H4 (cell line): ENCODE measurements at places on chromosomes 5 and 9. TPM values are rescaled to one million over a fixed set of nuclear protein-coding genes. Genes with fewer than 3 reads are reported as not detected.

GRCh38 chr9:133032171-133032570 lies 1.4 kb downstream of the GTF3C5 start:
- DNase-seq, result no peak

DNA sequence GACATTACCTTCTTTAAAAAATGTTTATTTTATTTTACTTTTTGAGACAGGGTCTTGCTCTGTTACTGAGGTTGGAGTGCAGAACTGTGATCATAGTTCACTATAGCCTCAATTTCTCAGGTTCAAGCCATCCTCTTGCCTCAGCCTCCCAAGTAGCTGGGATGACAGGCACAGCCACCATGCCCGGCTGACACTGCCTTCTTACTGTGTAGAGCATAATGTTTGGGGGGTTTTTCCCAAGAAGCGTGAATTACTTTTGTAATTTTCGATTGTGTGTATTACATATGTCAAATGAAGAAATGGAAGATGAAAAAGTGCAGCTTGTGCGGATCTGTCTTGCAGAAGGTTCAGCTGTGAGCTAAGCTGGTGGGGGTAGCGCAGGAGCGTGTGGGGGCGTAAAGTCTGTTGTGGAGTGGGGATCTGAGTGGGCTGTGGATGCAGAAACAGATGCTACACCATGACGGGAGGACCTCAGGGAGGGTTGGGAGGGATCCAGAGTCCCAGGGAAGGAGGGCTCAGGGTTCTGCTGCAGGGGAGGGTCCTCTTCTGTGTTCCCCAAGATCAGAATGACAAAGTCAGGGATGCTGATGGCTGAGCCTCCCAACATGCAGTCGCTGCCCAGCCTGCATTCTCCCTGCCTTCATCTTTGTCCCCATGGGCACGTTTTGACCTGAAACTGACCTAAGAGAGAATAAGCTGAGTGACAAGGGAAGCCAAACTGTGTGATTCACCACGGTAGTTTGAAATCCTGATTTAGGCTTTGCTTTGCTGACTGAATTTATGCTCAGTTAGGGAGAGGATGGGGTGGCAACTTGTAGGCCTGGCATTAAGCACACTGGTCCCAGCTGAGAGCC lies 6.8 kb upstream of the ANKRD33B start:
- no peak for DNase-seq

DNA sequence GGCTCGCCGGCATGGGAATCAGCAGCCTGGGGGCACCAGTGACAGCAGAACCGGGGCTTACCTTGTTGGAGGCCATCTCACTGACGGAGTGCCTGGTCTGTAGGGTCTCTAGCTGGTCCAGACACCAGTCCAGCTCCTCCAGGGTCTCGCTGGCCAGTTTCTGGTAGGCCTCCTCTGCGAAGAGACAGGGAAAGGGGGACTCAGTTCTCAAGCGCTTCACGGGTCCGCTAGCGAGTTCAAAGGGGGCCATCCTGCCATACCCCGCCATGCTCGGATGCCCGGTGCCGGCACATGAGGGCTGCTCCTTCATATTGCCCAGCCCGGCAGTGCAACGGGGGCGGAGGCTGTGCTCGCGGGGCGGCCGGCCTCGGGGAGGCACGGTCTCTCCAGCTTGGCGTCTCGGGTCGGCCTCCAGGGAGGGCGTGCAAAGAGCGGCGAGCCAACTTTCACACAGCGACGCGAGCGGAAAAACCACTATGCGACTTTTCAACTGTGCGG lies 456.0 kb downstream of the RAB3C start:
- DNase-seq, result no peak

- DNase-seq, result peak; percentile 5
These were observed 454.2 kb upstream of the CLINT1 start for GRCh38 chr5:158313027-158313732.

- DNase-seq, result peak; percentile 82
These were observed 114.2 kb upstream of the ADAMTS16 start for GRCh38 chr5:5025774-5026408.

- peak; percentile 34 for DNase-seq
These were observed 163.2 kb downstream of the ARRDC3 start for GRCh38 chr5:91219803-91220371.

GRCh38 chr9:94937214-94937903 lies 210.9 kb downstream of the AOPEP start:
- peak; percentile 85 for DNase-seq

DNA sequence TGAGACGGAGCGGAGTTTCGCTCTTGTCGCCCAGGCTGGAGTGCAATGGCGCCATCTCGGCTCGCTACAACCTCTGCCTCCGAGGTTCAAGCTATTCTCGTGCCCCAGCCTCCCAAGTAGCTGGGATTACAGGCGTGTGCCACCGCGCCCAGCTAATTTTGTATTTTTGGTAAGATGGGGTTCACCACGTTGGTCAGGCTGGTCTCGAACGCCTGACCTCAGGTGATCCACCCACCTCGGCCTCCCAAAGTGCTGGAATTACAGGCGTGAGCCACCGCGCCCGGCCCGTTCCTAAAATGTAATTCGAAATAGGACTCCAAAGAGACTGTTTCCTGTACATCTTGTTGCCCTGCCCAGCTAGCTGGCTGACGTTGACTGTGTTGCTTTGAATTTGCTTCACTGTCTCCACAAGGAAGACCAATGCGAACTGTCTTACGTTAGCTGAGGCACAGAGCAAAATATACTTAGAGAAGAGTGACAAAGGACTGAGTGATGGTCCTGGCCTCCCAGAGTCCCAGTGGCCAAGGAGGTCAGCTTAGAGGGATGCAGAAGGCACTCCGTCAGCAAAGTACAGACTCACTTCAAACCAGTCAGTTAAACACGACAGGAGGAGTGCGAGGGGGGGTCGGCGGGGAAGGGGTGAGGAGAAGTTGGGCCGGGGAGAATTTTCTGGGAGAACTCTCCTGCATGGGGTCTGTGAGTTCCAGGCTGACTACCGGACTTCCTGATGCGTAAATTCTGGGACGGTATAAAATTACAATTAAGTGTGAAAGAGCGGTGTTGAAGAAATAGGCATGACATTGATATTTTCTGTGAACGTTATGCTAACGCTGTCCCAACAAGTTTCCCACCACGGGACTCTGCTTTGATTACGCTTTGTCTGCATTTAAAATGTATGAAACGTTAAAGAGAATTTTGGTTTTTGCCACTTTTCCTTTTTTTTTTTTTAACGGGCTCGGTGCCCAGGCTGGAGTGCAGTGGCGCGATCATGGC lies 6.8 kb upstream of the TRIM41 start:
- DNase-seq, result peak; percentile 79

- peak; percentile 42 for DNase-seq
These were observed 89.6 kb downstream of the CCDC171 start for GRCh38 chr9:15642369-15642962.

DNA sequence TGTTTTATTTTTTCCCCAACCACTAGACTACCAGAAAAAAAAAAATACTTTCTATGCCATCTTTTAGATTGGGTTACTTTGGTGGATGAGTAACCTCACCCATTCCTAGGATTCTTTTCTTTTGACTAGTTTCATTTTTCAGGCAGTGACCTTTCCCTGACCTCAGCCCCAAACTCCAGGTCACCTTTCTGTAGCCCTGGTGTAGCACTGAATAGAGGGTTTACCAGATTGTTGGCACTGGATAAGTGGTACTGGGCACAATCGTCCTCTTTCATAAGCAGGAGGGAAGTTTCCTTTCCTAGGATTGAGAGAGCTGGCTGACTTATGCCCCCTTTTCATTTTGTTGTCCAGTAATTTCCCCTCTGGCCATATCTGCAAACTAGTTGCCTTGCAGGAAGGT lies 169.4 kb upstream of the TMEM161B start:
- peak; percentile 43 for DNase-seq

GRCh38 chr5:163309914-163310313 lies 127.5 kb upstream of the CCNG1 start:
- DNase-seq, result no peak

GRCh38 chr9:106689089-106689488 lies 173.9 kb upstream of the ZNF462 start:
- DNase-seq, result no peak

GRCh38 chr5:148910686-148911361 lies 84.4 kb downstream of the ADRB2 start:
- DNase-seq, result peak; percentile 79

DNA sequence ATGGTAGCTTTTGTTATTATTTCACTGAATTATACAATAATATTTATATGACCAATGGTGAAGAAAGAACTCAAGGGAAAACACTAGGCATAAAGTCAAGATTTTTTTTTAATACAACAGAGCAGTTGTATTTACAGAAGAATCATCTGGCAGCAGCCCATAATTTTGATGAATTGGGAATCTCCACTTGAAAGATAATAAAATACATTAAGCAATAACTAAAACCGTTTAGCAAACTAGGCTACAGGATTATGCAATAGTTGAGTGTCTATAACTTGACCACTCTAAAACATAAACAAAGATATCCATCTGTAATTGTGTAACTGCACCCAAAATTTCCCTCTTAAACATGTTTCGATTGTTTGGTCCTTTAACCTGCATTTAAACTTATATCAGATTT lies 80.8 kb downstream of the SNCAIP start:
- no peak for DNase-seq

- DNase-seq, result no peak
These were observed 53.2 kb upstream of the ACO1 start for GRCh38 chr9:32331240-32331639.

DNA sequence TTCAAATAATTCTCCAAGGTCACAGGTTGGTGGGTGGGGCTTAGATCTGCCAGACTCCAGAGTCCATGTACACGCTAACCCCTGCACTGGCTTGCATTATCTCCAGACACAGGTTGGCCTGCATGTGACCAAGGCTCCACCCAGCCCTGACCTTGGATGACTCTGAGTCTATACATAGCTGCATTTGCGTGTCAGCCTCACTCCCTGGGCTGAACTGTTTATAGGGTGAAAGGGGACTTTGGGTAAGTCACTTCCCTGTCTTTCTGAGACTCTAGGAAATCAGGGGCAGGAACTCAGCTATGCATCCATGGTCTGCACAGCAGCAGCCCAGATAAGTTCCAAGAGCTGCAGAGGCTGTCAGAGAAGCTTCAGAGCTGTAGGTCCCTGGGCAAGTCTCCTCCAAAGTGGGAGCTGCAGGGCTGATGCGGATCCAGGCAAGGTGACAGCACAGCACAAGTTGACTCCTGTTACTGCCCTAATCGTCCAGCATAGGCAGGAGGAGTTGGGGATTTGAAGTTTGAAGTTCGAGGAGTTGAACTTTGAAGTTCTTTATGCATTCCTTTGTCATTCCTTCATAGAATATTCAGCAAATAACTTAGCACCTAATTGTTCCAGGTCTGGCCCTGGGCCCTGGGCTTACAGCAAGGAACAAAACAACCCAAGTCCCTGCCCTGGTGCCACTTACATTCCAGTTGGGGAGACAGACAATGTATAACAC lies 53.4 kb downstream of the SLC22A5 start:
- DNase-seq, result peak; percentile 61

GRCh38 chr9:3035579-3036332 lies 191.9 kb upstream of the PUM3 start:
- DNase-seq, result no peak

DNA sequence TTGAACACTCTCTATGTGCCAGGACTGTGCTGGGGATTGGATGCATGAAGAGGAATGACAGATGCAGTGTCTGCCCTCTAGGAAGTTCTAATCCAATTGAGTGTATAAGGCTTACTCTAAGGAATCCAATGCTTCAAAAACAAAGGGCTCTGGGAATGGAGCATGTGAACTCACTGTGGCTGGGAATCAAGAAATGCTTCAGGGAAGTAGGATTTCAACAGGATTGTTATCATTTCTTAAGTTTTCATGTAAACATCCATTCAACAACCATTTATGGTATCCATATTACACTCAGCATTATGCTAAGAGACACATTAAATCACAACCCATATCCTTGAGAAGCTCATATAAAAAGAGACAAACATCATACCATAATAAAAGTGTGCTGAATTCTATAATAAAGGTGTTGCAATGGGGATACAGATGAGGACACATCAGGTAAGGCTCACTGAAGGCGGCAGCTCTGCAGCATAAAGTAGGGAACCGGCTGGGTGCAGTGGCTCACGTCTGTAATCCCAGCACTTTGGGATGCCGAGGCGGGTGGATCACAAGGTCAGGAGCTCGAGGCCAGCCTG lies 11.3 kb downstream of the SIL1 start:
- no peak for DNase-seq

DNA sequence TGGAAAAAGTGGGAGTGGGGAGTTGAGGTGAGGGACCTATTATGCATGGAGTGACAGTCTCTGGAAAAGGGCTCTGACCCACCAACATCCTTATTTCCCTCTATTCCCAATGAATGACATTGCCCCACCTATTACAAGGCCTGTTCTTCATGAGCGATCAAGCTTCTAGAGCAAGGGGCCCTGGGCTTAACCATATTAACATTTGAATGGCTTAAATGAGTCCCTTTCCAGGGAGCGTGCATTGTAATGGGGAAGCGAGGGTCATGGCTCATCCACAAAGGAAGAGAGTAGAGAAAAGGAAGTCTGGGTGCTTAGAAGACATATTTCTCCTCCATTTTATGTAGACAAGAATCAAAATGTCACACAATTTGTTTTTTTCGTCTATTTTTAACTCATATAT lies 255.5 kb downstream of the CAAP1 start:
- DNase-seq, result no peak

GRCh38 chr9:90991953-90992352 lies 190.3 kb downstream of the SYK start:
- no peak for DNase-seq

DNA sequence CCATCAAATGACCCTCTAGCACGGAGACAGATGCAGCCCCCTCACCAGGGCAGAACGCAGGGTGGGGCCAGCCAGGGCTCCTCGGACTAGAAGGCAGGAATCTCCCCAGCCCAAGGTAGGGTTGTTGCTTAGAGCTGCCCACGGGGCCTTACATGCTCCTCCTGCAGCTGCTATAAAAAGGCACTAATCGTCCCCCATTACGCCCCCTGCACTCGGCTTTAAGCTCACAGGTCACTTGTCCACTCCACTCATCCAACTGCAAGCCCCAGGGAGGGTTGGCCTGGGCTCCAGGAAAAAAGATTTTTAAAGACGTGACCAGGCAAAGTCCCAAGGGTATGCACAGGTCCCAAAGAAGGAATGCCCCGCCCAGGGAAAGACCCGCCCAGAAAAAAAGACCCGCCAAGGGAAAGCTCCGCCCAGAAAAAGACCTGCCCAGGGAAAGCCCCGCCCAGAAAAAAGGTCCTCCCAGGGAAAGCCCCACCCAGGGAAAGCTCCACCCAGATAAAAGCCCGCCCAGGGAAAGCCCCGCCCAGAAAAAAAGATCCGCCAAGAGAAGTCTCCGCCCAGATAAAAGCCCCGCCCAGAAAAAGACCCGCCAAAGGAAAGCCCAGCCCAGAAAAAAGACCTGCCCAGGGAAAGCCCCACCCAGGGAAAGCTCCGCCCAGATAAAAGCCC lies 11.1 kb downstream of the GRIN1 start:
- no peak for DNase-seq

The TRIM36 gene
- 7.5 and 20.0 TPM in 2 replicates for total RNA-seq

The GLRX gene
- total RNA-seq, result 27.0 and 62.0 TPM in 2 replicates

The PCDHA8 gene
- total RNA-seq, result 0.04 and 0.17 TPM in 2 replicates

The ENC1 gene
- total RNA-seq, result 18.1 and 46.6 TPM in 2 replicates

The CMYA5 gene
- total RNA-seq, result 0.02 and 0.08 TPM in 2 replicates

The GRM6 gene
- not detected in 2 replicates for total RNA-seq

The MARCOL gene
- not detected in 2 replicates for total RNA-seq

The LRRC19 gene
- not detected in 2 replicates for total RNA-seq

The BTNL8 gene
- total RNA-seq, result not detected in 2 replicates

The RNF224 gene
- not detected in 2 replicates for total RNA-seq

The ZNF367 gene
- total RNA-seq, result 9.9 and 11.6 TPM in 2 replicates

The CCDC171 gene
- 1.8 and 2.2 TPM in 2 replicates for total RNA-seq
